Epithelial cell of esophagus (primary cell): ENCODE measurements at places on chromosomes 3 and 15.

DNA sequence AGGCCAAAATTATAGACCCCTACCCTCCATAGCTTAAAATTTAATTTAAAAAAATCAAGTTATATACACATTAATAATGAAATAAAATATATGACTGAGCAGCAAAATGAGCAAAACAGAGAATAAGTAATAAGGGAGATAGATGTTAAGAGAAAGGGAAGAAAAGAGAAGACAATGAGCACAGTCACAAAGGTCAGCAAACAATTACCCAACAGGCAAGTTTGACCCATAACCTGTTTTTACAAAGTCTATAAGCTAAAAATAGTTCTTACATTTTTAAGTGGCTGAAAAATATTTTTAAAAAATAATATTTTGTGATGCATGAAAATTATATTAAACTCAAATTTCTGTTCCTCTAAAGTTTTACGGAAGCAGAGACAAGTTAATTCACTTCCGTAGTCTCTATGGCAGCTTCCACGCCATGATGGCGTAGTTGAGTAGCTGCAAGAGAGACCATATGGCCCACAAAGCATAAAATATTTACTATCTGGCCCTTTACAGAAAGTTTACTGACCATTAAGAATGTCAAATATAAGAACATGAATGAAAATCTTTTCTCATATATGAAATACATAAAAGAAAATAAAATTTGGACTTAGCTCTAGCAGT lies 47.5 kb downstream of the ACAP2 start:
- DNase-seq, result no peak

- no peak for DNase-seq
Measured at GRCh38 chr3:183802989-183803388, 22.4 kb downstream of the MAP6D1 start.

DNA sequence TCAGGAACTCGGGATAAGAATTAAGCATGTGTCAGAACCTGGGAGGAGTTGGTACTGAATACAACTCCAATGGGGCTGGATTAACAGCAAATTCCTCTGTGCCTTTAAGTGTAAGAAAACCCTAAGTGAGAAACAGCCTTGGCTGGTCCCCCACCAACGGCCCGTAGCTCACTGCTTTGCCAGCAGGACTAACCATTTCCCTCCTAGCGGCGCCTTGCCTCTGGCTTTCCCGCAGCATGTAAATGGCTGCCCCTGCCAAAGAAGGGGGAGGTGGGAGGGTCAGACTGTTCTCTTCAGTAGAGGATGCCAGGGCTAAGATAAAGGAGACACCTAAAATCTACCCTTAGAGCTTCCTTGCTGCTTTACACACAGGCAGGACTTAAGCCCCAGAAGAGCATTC lies 51.0 kb upstream of the SH3GL3 start:
- no peak for DNase-seq

- DNase-seq, result no peak
Measured at GRCh38 chr3:16884084-16884747, 539 bp upstream of the PLCL2 start.

GRCh38 chr3:64234571-64234970 lies 9.3 kb upstream of the PRICKLE2 start:
- DNase-seq, result no peak

DNA sequence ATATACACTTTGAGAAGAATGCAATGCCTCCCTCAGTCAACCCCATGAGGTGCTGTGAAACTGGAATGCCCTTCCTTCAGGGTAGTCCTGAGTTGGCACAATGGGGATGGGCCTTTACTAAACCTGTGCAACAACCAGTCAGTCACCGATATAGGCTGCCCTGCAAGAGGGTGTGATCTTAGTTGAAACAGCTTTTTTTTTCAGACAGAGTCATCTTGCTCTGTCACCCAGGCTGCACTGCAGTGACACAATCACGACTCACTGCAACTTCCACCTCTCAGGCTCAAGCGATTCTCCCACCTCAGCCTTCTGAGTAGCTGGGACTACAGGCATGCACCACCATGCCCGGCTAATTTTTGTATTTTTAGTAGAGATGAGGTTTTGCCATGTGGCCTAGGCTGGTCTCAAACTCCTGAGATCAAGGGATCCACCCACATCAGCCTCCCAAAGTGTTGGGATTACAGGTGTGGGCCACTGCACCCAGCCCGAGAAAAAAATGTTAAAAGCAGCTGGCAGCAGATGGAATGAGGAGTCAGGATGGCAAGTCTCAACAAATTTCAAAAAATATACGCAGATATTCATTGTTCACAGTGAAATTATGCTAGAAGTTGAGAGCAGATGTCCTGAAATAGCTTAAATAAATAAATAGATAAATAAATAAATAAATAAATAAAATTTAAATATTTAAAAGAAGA lies 31.8 kb downstream of the MYO5A start:
- DNase-seq, result peak; percentile 96

DNA sequence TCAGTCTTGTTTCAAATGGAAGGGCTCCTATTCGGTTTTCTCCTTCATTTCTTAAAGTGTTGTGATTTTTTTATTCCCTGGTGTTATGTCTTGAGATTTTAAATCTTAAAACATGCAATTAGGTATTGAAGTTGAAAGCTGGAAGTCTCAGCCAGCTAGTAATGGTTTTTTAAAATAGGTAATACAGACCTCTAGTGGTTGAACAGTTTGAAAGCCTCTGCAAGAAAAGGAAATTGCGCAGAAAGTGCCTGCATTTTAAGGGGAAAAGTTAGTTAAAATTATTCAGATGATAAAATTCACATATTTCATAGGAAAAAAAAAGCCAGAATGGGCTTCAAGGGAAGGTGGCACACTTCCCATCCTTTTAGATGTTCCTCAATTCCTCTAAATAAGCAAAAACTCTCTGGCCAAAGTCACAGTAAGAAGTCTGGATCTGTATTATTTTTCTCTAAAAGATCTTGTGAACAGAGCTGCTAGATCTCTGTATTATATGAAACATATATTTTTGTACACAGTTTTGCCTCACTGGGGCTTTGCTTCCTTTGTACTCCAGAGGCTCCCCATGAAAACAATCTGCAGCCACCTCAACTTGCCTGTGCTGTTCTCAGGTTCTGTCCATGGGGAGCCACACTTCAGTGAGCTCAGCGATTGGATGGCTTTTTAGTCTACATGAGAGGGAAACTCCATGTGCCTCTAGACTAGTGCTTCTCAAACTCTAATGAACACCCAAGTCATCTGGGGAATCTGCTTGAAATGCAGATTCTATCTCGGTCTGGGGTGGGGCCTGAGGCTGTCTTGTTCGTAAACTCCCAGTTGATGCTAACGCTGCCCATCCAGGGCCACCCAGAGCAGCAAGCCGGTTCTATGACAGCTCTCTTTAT lies 21.5 kb downstream of the AGTR1 start:
- DNase-seq, result peak; percentile 10

- DNase-seq, result no peak
Measured at GRCh38 chr3:73405853-73406252, 218.9 kb downstream of the PDZRN3 start.

DNA sequence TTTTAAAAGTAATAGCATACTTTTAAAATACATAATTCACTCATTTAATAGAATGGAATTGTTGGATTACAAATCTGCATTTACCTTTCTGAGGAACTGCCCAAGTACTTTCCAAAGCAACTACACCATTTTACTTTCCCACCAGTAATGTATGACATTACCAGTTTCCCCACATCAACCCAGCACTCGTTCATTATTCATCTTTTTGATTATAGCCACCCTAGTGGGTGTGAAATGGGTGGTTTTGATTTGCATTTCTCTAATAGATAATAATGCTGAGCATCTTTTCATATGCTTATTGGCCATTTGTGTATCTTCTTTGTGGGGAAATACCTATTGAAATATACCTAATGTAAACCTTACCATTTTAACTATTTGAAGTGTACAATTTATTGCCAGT lies 18.0 kb upstream of the EBLN2 start:
- DNase-seq, result no peak

DNA sequence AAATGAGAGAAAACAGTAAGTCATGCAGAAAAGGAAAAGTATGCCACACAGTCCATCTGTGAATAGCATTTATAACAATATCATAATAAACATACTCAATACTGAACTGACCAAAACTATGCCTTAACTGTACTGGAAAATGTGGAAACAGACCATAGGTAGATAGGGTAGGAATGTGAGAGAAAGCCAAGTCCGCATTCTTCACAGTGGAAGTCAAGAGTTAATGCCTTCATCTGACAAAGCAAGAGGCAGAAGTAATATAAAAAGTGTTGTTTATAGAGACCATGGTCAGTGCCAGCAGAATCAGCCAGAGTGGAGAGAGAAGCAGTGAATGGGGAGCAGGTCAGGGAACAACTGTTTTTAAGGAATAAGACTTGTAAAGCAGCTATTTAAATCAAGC lies 52.3 kb downstream of the KBTBD12 start:
- DNase-seq, result no peak

GRCh38 chr3:134840459-134840858 lies 45.4 kb downstream of the EPHB1 start:
- no peak for DNase-seq
